ENCODE measurements at places on chromosomes 3 and 15.
A peak's percentile ranks its signal among the peaks of the same experiment; 100 is the strongest.

DNA sequence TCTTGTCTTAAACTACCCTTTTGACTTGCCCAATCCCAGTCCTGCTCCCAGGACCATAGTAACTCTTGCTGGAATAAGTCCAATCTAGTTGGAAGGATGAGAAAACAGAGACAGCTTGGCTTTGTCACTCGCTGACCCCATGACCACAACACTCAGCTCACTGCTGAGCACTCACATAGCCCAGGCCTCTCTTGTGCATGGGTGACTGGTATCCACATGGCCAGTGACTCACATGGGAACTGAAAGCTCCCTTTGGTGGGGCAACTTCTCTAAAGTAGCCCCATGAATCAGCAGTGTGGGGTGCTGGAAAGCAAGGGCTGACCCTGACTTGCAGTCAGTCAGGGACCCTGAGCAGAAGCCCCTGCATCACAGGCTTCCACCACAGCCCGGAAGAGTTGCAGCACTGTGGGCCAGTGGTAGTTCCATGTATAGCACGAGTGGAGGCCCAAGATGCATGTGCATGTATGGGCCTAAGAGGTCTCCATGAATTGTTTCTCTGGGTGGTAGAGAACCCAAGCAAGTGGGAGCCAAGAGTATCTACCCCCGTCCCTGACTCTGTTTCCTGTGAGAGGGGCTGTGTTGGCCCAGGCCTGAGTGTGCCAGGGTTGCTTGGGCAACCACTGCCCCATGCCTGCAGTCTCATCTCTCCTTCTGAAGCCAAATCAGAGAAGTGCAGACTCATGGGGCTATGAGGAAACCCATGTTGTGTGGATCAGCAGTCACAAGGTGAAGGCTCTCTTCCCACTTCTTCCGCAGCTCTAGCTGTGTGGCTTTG lies 62.1 kb upstream of the XCR1 start:
- peak; percentile 29 for DNase-seq

- DNase-seq = no peak
These were observed 16.4 kb downstream of the MYL3 start for GRCh38 chr3:46846624-46847542.

DNA sequence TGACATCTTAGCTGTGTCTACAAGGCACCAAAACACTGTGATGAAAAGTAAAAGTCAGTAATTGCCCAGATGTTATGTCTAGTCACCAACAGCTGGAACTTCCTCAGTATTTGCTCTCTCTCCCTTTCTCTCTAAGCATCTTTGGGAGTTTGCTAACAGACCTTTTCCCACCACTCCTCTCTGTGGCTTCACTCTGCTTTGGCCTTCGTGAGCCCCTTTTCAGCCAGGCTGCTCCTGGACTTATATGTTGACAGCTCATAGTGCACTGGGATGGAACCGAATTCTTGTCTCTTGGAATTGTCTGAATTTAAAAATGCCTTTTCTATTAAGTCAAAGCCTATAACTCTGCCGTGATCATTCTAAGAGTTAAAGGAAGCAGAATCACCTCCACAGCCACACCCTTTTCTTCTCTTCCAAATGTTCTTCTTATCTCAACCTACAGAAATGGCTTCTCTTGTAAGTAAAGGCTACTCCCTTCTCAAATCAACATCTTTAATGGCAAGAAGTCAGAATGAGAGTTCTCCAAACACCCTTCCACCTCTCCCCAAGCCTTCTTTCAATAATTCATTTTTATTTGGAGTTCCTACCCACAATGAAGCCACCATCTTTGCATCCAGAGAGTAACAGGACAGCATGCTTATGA lies 17.2 kb upstream of the FOXP1 start:
- DNase-seq = no peak

GRCh38 chr3:101200461-101200860 lies 119.9 kb downstream of the IMPG2 start:
- peak; percentile 91 for DNase-seq

DNA sequence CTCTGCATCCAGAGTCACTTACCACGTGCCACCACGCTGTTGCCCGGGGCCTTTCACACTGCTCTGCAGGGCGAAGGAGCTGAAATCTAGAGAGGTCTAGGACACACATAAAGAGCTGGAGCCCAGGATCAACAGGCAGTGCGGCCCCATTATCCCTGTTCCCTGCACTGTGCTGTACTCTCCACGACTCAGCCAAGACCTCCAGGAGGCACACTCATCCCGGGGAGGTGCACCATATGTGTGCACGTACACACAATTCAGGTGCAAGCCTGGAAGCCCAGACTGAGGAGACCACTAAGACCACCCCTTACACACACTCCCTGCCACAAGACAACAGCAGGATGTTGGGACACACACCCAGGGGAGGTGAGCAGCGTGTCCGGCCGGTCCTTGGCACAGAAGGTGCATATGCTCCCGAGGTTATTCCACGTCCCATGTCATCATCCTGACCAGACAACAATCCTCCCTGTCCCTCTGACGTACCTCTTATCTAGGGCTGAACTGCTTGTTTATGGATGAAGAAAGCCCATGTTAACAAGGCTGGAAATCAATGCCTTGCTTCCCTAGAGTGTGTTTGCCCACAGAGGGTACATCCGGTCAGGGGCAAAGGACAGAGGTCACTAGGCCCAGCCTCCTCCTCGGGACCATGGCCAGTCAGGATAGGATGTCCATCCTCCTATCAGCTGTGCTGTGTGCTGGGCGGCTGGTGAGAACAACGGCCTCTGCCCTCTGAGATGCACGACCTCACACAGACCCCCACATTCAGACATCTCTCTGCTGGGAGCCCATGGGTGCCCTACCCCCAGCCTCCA lies 16.1 kb downstream of the KLF15 start:
- DNase-seq = no peak

- peak; percentile 61 for DNase-seq
These were observed 109.0 kb upstream of the UNC13C start for GRCh38 chr15:53869044-53869805.

DNA sequence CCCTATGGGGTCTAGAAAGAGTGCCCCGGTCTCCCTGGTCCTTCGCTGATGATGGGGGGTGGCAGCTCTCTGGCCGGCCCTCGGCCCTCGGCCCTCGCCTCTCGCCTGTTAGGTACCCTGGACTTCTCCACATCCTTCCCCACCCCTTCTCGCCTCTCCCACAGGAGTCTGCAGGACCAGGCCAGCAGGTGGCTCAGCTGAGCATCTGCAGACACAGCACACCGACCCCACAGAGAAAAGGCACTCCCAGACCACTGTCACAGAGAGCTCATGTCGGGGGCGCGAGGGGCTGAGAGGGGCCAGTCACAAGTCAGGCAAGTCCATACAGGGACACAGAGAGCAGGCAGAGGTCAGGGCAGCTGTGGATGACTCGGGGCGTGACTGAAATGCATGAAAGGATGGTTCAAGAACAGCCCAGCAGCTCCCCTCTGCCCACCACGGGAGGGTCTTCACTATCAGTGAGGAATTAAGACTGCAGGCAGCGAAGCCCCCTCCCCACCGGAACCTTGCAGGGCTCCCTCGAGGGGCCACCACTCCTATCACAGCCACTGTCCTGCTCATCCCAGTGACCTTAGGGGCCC lies 181.7 kb upstream of the NSMCE3 start:
- no peak for DNase-seq

DNA sequence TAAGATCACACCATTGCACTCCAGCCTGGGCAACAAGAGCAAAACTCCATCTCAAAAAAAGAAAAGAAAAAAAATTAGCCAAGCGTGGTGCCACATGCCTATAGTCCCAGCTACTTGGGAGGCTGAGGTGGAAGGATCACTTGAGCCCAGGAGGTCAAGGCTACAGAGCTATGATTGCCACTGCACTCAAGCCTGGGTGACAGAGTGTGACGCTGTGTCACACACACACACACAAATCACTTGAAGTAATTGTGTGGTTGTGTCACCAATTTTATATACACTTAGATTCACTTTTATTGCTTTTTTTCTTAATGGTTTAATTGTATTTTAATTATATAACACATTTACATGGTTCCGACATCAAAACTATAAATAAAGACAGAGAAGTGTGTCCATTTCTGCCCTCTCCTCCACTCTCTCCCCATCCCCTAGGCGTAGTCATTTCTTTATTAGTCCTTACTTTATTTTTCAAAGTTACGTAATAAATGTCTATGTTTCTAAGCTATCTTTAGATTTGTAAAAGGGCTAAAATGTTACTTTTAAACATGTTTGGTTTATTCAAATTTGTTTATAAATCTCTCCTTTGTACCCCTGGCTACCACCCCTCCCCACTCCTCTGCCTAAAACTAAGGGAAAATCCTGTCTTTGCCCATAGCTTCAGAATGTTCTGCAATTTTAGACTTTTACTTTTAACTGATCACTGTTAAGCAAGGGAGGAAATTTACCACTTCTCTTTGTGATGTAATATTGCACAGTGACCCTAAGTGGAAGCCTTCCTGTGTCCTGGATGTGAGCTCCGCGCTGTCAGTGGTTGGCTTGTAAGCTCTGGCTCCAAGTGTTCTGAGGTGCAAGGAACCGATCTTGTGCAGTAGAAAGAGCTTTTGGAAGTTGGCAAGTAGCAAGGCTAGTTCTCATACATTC lies 10.8 kb upstream of the VILL start:
- DNase-seq = no peak

GRCh38 chr15:78408355-78408640 lies 29.7 kb upstream of the IREB2 start:
- DNase-seq = no peak

DNA sequence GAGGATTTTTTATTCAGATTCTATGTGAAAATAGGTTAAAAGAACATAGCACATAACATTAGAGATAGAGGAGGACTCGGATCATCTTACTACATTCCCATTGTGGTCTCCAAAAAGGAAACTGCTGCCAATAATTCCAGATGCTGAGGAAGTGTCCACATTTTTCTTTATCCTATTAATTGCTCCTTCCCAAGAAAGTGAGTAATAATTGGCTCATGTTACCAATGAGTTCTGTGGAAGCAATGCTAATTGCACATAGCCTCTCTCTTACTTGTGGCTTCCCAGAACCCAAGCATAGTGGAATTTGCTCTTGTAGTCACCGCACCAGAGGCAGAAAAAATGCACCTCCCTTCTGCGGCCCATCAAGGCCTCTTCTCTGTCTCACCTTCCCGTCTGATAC lies 208.4 kb downstream of the PLOD2 start:
- no peak for DNase-seq
